ENCODE measurements at places on chromosomes 3 and 15. TPM values are rescaled to one million over a fixed set of nuclear protein-coding genes. Genes with fewer than 3 reads are reported as not detected.
A peak's percentile ranks its signal among the peaks of the same experiment; 100 is the strongest.

Gene RFC4
- 122 TPM for total RNA-seq

Gene TGM5
- total RNA-seq: not detected

- peaks cover 14% of the 10 kb centered on the region for H3K4me1 ChIP-seq
- H3K27ac ChIP-seq: no peak overlapping the region
- no peaks in the 10 kb centered on the region for H3K36me3 ChIP-seq
Observed at GRCh38 chr3:37756311-37756710, 105.4 kb upstream of the CTDSPL start.

GRCh38 chr15:42033214-42033873, 12.5 kb upstream of the PLA2G4E start:
- H3K27ac ChIP-seq: no peak overlapping the region
- H3K4me3 ChIP-seq: no peak overlapping the region
- peaks cover 19% of the 10 kb centered on the region for H3K4me1 ChIP-seq
- peaks cover 3% of the 10 kb centered on the region for H3K27me3 ChIP-seq
- H3K36me3 ChIP-seq: no peaks in the 10 kb centered on the region

Gene KBTBD13
- total RNA-seq: not detected

- H3K4me3 ChIP-seq: no peak overlapping the region
- H3K27me3 ChIP-seq: peaks cover 3% of the 10 kb centered on the region
- no peaks in the 10 kb centered on the region for H3K36me3 ChIP-seq
- no peak for DNase-seq
- H3K4me1 ChIP-seq: peaks cover 11% of the 10 kb centered on the region
Observed at GRCh38 chr3:114389156-114389555, 95.3 kb downstream of the TIGIT start.

DNA sequence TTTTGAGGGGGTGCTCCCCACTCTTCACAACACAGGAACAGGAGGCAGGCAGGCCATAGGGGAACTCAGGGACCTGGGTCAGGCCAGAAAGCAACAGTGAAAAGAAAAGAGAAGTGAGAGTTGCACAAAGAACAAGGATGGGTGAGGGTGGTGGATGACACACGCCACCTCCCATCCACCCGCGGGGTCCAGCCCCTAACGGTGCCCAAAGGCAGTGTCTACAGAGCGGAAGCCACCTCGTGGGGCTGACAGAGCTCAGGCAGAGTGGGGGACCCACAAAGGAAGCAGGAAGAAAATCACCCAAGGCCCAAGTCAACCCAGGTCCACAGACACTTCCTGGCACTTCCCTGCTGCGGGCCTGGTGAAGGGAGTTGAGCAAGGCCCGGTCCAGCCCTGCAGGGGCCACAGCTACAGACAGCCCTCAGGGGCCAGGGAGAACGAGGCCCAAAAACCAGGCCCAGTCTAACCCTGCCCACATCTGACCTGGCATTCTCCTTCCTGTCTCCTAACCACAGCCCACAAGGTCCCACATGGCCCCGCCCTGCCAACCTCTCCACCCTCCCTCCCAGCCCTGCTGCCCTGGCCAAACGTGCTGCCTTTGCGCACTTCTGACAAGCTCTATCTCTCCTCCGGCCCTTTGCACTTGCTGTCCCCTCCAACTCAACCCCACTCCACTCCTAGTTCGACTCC, 5.9 kb downstream of the NUP210 start:
- no peaks in the 10 kb centered on the region for H3K27me3 ChIP-seq
- DNase-seq: peak; percentile 57
- peaks cover 29% of the 10 kb centered on the region for H3K36me3 ChIP-seq

Gene STAC
- total RNA-seq: not detected

DNA sequence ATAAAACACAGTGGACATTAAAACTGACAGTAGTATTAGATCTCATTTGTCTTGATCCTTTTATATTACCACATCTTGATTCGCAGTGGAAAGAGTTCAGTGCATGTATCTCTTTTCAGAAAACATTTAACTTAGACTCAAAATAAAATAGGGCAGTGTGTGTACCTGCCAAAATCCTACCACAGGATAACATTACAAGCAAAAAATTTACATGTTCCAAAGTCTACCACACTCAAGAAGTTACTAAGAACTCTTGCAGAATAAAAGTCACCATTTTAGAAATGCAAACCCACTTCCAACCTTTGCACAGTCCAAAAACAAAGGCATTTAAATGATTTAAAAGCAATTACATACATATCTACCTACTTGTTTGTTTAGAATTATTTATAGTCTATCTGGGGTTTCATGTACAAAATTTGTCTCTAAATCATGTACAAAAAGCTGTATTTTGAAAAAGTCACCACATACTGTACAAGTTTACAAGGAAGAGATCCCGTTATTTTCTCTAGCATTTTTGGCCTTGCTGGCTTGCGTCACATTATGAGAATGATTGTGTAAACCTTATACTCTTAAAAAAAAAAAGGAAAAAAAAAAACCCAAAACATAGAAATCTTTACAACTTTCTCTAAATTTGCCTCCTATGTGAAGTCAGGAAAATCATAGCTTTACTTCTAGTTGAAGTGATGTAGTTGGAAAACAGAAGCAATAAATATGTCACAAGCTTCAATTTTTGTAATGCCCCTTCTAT, 153.8 kb downstream of the ADAM10 start:
- H3K27ac ChIP-seq: no peak overlapping the region
- no peak overlapping the region for H3K4me3 ChIP-seq
- no peaks in the 10 kb centered on the region for H3K27me3 ChIP-seq
- DNase-seq: no peak
- peaks cover 43% of the 10 kb centered on the region for H3K4me1 ChIP-seq

GRCh38 chr15:93071469-93071936, 17.5 kb downstream of the RGMA start:
- H3K27ac ChIP-seq: no peak overlapping the region
- H3K4me3 ChIP-seq: no peak overlapping the region
- peaks cover 48% of the 10 kb centered on the region for H3K27me3 ChIP-seq
- H3K36me3 ChIP-seq: no peaks in the 10 kb centered on the region
- no peak for DNase-seq
- H3K4me1 ChIP-seq: peaks cover 6% of the 10 kb centered on the region

GRCh38 chr3:50562861-50563260, 4.7 kb downstream of the C3orf18 start:
- H3K4me1 ChIP-seq: peaks cover 41% of the 10 kb centered on the region
- H3K27me3 ChIP-seq: no peaks in the 10 kb centered on the region
- peaks cover 16% of the 10 kb centered on the region for H3K36me3 ChIP-seq
- no peak overlapping the region for H3K4me3 ChIP-seq
- no peak overlapping the region for H3K27ac ChIP-seq
- no peak for DNase-seq

- no peaks in the 10 kb centered on the region for H3K27me3 ChIP-seq
- H3K36me3 ChIP-seq: peaks cover 57% of the 10 kb centered on the region
- H3K4me1 ChIP-seq: peaks cover 59% of the 10 kb centered on the region
Observed at GRCh38 chr3:129180461-129180860, 3.2 kb downstream of the CNBP start.
